ENCODE measurements at places on chromosomes 3 and 15. TPM values are rescaled to one million over a fixed set of nuclear protein-coding genes. Genes with fewer than 3 reads are reported as not detected.

The TRIM42 gene
- not detected for total RNA-seq

The SAXO2 gene
- 3.3 TPM for total RNA-seq

The CHSY1 gene
- total RNA-seq: 19.6 TPM

The ANKUB1 gene
- total RNA-seq: not detected

The C3orf20 gene
- 0.03 TPM for total RNA-seq

The LRRN1 gene
- not detected for total RNA-seq

The LNP1 gene
- 0.66 TPM for total RNA-seq

The PDZRN3 gene
- not detected for total RNA-seq
